ENCODE measurements at places on chromosomes 1 and 21.

GRCh38 chr1:200437556-200438203, 27.8 kb upstream of the ZNF281 start:
- no peak for DNase-seq

DNA sequence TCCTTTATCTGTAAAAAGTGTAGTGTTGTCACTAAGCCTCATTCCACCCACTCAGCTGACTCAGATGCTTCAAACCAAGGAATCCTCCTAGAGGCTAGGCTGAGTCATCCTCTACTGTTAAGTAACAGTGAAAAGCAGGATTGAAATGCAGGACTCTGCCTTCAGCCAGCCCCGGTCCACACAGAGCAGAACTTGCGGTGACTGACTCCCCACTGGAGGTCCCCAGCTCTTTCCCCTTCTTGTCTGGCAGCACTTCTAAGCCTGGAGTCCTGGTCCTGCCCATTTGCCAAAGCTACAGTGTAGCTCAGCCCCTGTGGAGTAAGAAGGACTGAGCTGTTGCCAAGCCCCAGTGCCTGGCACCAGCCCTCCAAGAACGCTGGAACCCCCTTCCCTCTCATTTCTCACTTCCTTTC, 1.7 kb downstream of the RAB7B start:
- peak; percentile 92 for DNase-seq

DNA sequence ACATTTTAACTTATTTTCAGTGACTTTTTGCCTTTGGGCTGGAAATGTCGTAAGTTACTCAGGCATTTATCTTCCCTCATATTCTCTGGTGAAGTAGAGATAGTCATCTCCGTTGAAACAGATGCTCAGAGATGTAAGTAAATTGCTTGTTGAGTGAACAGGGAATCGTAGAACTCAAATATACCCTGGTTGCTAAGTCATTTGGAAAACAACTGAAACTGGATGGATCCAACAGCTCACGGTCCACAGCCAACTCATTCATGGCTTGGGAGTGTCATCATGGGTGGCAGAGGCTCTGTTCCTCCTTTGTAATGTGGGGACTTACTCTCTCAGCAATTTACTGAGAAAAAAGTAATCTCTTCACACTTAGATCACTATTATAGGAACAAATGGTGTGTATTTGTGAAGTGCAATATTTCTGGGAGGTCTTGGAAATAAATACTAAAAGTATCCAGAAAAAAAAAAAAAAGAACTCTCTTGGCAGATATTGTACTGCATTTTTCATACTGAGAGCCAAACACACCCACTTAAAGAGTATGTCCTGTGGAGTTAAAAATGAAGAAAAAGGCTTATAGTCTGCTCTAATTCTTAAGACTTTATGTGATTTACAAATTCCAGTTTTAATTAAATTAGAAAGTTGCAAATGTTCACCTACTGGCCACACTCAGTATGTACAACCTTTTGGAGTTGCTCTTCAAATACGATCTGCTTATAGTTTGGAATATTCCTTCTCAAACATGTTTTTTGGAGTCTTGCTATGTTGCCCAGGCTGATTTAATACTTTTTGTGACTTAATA, 107.4 kb downstream of the LEPR start:
- DNase-seq = no peak

DNA sequence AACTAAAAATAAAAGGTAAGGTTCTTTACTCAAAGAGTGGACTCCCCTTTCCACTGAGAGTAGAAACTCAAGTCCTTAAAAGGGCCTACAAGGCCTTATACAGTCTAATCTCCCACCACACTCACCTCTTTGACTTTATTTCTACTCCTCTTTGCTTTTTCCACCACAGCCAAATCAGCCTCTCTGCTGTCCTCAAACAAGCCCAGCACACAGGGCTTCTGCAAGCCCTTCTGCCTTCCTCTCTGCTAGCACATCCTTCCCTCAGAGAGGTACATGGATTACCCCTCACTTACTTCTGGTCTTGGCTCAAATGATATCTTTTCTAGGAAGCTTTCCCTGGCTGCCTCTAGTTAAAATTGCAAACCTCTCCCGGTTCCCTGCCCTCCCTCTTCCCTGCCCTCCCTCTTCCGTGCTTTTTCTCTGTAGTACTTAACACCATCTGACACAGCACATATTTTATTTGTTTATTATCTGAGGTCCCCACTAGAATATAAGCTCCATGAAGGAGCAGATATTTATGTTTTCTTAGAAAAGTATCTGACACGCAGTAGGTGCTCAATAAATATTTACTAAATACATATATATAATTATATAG, 1.7 kb downstream of the LYST start:
- DNase-seq = no peak

DNA sequence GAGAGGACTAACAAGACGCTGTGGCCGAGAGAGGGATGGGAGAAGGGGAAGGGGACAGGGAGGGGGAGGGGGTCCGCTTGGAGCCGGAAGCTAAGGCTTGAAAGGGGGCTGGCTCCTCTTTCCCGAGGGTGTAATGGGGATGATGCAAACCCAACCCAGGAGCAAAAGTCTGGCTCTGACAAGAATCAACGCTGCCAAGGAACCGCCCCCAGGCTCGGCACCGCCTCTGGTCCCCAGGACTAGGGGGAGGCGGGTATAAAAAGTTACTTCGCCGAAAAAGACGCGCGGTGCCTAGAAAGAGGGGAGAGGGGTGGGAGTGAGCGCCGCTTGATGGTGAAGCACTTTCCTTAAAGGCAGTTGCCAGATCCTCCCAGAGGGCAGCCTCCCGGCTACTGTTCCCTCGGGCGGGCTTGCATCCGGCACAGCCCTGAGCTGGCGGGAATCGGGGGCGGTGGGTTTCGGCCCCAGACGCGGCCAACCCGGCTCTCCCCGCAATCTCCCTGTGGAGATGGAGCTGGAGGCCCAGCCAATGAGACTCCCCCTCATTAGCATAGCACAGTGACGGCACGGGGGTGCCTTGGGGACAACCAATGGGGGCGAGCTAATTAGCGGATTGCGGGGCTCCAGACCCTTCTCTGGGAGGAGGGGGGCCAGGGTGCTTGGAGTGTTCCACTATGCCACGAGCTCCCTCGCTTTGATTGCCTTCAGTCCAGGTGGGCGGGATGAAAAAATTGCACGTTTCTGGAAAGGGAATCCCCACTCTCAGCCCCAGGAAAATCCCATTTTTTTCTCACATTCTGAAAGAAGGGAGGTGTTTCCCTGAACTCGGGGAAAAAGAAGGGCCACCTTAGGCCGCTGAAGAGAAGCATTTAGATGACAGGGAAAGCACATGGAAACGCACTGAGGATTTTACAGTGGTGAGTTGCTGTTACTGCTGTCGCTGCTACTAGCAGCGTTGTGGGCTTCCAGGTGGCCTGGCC, at the start of gene KCNT2:
Gene KCNT2 (minus strand): TSS at position 51 of the 980 bp plus-strand sequence. CDS start 131 bp downstream, outside the sequence.
- no peak for DNase-seq

DNA sequence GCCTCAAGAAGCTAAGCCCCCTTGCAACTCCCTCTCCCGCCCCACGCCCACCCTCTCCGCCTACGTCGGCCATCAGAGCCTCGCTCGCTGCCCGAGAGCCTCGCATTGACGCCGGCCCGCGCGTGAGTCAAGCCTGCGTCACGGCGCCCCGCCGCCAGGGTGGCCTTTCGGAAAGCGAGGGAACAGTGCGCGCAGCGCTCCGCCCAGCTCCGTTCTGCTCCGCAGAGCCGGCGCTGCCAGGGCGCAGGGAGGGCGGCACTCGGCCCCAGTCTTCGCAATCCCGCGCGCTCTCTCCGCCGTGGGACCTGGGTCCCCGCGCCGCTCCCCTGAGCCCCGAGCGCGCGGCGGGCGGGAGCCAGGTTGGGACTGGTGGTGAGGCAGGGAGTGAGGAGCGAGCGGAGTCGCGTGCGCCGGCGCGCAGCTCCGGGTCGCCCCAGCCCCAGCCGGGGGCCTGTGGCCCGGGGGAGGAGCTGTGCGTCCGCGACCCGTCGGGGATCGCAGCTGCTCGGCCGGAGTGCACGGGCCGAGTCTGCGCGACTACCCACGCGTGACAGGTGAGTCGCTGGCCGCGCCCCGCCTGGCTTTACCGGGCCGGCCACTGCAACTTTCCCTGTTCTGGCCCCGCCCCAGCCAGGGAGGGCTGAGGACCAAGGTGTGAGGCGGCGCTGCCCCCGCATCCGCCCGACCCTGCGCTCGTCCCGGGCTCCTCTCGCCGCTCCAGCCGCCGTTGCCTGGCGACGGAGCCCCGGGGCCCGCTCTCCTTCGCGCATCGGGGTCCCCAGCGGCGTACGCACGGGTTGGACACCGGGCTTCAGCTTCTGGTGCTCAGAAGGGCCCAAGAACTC, at the start of gene SLC6A17:
Gene SLC6A17 (plus strand): TSS at position 165 of the 845 bp plus-strand sequence. CDS start 16,436 bp downstream, outside the sequence.
- DNase-seq = no peak

DNA sequence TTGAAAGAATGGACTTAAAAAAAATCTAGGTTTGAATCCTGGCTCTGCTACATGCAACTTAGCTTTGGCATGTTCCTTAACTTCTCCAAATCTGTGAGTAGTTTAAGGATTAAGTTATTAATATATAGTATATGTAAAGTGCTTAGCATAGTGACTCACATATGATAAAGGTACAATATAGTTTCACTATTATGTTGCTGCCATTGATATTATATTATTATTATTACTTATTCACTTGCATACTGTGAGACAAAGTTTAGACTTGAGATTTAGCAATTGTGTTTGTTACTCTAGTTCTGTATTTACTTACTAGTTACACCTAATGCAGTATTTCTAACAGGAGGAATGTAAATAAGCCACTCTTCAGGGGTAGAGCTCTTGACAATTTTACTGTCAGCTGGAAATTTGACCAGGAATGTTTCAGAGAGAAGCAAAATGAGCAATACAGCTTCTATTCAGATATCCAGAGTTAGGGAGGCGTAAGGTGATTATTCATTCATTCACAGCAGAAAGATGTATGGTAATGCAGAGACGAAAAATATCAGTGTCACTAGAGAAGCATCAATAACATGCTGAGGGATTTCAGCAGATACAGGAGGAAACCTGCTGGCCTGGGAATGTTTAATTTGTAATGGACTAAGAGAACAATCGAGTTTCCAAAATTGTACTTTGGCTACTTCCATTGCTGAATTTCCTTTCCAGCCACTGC, 25.5 kb downstream of the RGS7 start:
- no peak for DNase-seq

DNA sequence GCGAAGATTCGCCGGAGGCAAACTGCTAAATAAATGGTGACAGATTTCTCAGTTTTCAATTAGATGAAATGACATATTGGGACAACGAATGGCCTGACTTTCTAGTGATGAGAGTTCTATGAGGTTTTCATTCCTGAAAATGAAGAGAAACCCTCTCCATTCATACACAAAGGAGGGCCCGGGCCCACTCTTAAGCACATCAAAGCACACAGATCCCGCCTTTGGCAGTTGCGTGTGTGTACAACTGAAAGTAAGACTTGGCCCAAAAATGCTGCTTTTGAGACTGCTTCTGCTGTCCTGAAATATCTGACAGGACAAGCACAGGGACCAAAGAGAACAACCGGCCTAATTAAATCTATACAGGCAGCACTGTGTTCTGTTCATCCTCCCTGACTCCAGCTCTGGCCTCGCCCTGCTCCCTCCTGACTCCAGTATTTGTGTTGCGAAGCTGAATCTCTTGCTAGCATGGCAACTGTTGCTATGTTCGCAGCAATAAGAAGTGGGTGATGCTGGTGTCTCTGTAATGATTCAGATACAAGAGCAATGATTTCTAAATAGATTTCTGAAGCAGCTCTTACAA, 7.4 kb downstream of the LRRC53 start:
- DNase-seq = no peak

- DNase-seq = no peak
Measured at GRCh38 chr1:5111581-5111980, 457.2 kb downstream of the AJAP1 start.

- DNase-seq = no peak
Measured at GRCh38 chr1:115679141-115679611, 37.4 kb downstream of the VANGL1 start.

DNA sequence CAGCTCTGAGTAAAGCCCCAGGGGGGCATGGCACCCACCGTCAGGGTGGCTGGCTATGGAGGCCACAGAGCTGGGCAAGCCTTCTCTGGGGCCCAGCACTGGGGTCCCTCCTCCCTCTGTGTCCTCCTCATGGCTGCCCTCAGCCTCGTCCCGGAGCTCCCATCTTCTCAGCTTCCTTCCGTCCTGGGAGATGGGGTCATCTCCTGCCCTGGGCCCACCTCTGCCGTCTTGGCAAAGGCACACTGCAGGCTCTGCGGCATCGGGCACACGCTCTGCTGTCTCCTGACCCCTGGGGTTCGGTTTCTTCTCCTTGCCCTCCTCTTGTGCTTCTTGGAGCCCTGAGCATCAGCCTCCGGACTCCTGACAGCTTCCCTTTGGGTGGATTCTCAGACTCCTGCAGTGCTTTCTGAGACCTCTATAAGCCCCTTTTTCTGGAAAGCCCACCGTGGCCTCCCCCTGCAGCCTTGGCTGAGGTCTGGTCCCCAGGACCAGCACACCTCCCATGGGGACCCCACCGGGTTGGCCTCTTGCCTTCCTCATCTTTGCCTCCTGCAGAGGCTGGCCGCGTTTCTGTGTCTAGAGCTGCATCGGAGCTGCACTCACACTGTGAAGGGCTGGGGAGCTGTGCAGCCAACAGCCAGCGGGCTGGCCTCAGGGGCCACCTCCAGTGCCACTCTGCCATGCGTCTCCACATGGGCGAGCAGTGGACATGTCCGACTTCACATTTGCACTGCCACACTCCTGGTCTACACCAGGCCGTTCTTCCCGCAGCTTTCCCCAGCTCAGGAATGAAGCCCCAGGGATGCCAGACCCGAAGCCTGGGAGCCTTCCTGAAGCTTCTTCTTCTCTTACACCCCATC, 11.6 kb downstream of the UMODL1 start:
- DNase-seq = no peak

- no peak for DNase-seq
Measured at GRCh38 chr1:1089731-1090423, 15.8 kb upstream of the RNF223 start.

GRCh38 chr1:219324629-219325367, 151.1 kb downstream of the LYPLAL1 start:
- DNase-seq = peak; percentile 80

- no peak for DNase-seq
Measured at GRCh38 chr21:32392299-32392879, 423 bp downstream of the URB1 start.

GRCh38 chr21:38917043-38917774, 111.5 kb downstream of the ETS2 start:
- no peak for DNase-seq

DNA sequence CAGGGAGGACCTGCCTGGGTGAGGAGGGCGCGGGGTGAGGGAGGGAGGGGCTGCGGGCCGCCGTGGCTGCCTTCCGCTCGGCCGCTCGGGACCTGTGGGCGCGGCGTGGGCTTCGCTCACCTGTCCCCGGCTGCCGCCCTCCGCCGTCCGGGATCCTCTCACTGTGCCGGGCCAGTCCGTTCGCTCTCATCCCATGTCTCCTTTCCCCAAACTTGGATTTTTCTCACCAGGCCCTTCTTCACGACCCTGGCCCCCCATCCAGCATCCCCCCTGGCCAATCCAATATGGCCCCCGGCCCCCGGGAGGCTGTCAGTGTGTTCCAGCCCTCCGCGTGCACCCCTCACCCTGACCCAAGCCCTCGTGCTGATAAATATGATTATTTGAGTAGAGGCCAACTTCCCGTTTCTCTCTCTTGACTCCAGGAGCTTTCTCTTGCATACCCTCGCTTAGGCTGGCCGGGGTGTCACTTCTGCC, 362 bp downstream of the ZBTB48 start:
- peak; percentile 48 for DNase-seq

DNA sequence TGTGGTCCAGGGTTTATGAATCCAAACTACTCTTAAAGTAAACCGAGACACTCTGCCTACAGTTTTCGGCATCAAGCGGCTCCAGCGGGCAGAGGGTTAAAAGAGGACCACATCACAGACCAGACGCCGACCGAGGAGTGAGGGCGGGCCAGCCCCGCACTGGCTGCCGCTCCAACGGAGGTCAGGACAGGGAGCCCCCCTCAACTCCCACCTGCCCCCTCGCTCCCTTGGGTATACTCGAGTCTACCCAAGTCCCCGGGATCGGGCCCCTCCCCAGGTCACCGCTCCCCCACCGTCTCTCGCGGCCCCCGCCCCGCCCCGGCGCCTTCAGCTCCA, 312 bp downstream of the ARNT start:
- DNase-seq = peak; percentile 41

Measured in MV-4-11 (cell line).